ENCODE measurements at places on chromosomes 4 and X. TPM values are rescaled to one million over a fixed set of nuclear protein-coding genes. Genes with fewer than 3 reads are reported as not detected.

The NAP1L2 gene
- total RNA-seq, result 9.8 TPM

The RBMXL3 gene
- not detected for total RNA-seq

The FAM9A gene
- not detected for total RNA-seq

GRCh38 chr4:140851032-140851636 is 94.9 kb upstream of the TBC1D9 start:
- H3K4me1 ChIP-seq, result no peaks in the 10 kb centered on the region
- H3K27me3 ChIP-seq, result no peaks in the 10 kb centered on the region

- H3K4me1 ChIP-seq, result no peaks in the 10 kb centered on the region
- no peaks in the 10 kb centered on the region for H3K36me3 ChIP-seq
- H3K4me3 ChIP-seq, result no peak overlapping the region
- no peak for DNase-seq
Observed at GRCh38 chr4:126364311-126364911, 1049.7 kb downstream of the FAT4 start.
